ENCODE measurements at places on chromosomes 1 and 21.

- no peak for DNase-seq
Observed at GRCh38 chr1:224343679-224344078, 13.0 kb upstream of the CNIH4 start.

DNA sequence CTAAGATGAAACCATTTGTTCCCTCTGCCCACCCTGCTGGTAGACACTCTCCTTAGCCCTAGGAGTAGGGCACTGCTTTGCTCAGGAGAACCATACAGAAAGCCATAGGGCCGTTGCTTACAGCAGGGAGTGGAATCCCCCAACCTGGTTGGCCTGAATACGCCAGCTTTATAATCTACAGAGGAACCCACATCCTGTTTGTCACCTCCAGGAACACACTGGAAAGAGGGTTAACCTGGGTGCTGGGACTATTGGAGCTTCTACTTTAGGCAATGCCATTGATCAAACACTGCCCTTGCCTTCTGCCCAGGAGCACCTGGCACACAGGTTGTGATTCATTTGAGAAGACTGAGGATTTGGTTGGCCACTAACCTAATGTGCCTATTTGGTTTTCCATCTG, 124.8 kb downstream of the TNR start:
- DNase-seq, result no peak

- DNase-seq, result no peak
Observed at GRCh38 chr21:41482301-41482700, 25.7 kb downstream of the TMPRSS2 start.

GRCh38 chr1:112674986-112675727, 698 bp downstream of the MOV10 start:
- DNase-seq, result no peak

DNA sequence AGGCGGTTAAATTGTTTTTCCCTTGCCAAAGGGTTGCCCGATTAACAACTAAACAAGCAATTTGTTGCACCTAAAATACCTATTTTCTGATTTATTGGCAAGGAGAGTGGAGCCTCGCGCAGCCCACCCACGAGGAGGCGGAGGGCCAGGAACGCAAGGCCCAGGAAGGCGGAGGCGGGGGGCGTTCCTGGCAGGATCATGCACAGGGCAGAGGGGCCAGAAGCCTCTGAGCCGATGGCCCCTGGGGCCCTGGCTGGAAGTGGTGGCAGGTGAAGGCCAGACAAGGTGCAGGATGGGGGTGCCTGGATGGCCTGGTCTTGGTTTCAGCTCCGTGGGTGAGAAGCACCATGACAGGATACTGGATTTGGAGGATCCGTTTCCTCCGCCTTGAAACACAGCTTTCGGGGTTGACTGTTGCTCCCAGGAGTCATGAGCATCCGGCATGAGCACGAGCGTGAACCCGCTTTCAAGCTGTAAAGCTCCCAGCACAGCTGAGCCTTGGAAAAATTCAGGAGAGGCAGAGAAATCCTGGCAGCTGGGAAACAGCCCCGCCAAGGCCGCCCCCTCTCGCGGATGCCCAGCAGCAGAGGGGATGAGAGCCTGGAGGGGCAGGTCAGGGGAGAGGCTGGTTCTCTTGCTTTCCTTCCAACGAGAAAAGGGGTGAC, 35.0 kb downstream of the AJAP1 start:
- no peak for DNase-seq

DNA sequence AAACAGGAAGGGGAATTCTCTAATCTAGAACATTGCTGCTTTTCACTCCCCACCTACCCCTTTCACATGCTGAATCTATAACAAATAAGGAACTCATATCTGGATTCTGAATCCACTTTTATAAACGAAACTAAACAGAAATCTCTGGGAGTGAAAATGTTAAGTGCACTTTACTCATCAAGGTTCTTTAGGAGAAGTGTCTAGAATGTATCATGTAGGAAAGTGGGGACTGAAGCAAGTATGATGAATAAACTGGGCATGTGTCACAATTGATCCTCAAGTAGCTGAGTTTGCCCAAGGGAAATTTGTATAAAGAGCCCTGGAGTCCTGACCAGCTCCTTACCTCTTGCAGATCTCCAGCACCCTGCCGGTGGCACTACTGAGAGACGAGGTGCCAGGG, 19.8 kb downstream of the AVPR1B start:
- DNase-seq, result no peak

DNA sequence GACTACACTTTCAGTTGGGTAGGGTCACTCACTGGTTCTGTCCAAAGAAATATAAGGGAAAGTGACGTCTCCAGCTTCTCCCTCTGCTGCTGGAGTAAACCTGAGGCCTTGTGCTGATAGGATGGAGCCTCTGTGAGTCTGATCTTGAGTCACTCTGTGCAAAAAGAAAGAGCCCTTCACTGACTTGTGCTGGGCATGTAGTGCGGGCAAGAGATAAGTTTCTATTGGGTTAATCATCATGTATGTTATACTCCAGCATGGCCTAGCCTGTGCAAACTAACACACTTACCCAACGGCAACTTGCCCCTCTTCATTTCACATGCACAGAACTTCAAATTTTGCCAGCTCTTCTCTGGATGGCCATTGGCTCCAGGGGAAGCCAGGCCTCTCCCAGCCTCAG, 118.5 kb upstream of the LMO4 start:
- no peak for DNase-seq

DNA sequence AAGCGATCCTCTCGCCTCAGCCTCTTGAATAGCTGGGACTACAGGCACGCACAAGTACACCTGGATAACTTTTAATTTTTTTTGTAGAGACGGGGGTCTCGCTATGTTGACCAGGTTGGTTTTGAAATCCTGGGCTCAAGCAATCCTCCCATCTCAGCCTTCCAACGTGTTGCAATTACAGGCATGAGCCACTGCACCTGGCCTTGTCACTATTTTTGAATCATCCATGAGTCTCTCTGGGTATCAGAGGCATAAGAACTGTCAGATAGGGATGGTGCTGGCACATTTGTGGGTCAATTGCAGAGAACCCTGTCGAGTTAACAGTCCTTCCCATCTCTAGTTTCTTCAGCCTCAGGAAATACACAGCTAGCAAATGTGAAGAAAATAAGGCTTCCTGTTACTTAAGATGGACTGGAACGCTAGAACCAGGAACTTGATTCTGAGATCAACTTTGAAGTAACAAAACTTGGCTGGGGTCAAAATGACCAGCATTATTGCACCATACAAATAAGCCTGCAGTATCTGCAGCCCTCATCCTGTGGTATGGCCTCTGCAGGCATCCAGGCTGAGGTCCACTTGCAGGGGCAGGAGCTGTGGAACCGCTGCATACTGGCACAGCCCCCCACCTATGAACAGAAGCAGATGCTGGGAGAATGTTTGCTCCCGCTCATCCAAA, 124.3 kb upstream of the GADD45A start:
- DNase-seq, result no peak

- DNase-seq, result no peak
Observed at GRCh38 chr1:206797534-206798383, 25.5 kb upstream of the IL10 start.

DNA sequence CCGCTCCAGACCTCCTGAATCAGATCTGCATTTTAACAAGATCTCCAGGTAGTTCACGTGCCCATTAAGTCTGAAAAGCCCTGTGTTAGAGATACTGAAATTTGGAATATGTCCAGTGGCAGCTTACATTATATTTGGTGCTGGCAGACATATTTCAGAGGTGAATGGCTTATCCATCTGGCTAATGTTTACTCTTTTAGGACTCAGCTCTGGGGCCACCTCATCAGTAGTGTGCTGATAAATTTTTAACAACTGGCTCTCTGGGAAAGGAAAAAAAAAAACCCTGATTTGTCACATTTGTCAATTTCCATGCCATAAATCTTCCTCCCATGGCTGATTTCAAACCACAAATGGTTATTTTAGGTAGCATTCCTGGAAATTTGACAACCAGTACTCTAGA, 25.3 kb upstream of the SYT6 start:
- no peak for DNase-seq

DNA sequence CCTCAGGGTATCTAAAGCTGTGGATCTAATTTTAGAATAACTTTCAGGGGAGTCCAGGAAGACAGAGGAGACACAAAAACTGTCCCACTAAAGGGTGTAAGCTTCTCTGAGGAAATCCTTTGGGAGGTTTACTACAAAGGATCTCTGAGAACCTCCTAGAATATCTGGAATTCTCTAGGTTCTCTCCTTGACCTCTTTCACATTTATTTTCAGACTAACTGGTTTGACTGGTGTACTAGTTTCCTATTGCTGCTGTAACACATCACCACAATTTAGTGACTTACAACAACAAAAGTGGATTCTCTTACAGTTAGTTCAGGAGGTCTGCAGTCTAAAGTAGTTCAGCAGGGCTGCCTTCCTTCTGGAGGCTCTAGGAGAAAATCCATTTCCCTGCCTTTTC, 175.3 kb upstream of the KIAA0040 start:
- no peak for DNase-seq

DNA sequence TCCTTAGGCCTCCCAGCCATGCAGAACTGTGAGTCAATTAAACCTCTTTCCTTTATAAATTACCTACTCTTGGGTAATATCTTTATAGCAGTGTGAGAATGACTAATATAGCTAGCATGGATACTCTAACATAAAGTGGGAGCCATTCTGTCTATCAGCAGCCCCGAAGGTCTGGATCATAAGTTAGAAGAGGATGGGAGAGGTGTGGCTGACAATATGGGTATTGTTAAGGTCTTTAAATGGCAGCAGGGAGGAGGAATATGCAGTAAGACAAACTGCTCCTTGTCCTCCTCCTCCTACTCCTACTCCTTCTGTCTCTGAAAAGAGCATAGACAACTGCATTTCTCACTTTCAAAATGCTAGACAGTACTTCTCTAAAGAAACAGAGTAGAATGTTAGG, 214.0 kb upstream of the C1orf87 start:
- no peak for DNase-seq

DNA sequence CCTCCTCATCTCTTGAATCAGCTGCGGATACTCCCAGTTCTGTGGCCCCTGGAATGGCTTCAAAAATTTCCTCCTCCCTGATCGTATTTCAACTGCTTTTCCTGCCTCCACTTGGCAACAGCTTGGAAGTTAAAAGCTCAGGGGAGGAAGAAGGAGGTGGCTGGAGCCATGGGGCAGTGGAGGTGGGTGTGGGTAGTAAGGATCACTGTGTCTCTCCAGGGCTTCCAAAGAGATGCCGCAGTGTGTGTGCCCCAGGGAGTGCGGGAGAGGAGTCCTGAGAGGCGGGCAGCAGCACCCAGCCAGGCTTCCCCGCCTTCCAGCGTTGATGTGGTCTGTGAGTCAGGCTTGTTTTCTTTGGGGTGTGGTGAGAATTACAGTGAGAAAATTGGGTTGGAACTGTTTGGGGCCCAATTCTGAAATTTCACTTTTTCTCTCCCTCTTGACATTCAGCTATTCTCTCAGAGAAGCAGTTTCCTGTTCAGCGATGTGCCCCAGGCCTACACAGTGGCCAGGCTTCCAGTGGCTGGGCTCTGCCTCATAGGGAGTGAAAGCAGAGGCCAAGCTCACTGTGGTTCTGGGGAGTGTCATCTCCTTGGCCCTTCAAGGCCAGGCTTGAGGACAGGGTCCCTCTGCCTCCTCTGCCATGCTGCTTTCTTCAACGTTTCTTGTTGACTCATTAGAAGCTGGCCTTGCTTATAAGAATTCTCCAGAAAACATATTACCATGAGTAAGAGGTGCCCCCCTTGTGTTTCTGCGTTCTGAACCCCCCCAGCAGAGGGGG, 69.0 kb downstream of the PGM1 start:
- no peak for DNase-seq

GRCh38 chr1:153364766-153365666, 7.4 kb downstream of the S100A9 start:
- no peak for DNase-seq

DNA sequence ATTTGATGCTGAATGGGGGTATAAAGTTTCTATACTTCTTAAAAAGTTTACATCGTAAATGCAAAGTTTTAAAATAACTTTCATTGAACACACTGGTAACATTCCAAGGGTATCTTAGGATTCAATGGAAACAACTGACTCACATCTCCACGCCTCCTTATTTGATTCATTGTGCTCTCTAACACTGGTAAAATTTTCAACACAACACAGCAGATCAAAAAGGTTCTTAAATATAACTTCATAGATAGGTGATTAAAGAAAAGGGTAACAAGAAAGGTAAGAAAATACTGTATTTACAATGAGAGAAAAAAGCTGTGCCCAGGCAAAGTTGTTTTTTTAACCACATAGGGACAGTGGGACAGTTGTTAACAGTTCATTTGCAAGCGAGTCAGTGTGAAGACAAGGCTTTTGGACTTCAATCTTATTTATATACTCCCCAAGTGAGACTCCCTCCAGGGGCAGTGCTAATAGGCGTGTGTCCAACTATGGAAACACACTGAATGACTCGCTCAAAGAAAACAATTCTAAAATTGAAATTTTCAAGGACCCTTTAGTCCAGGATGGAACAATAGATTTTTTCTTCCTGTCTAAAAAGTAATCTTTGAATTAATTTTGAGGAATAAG, 140.5 kb downstream of the TIAM1 start:
- DNase-seq, result no peak

DNA sequence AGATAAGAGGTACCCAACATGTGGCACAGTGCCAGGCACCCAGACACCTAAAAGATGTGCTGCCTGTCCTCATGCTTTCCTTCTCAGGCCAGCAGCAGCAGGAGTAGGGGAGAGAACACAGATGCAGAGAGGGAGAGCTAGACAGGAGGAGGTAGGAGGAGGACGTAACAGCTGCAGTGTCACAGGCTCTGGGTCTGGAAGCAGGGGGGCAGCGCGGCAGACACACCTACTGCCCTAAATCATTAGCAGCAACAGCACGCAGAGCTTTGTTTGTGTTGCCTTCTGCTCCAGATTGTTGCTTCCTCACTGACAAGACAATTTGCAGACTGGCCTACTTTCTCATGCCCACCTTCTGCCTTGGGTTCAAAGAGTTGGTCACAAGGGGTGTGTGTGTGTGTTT, 196.7 kb upstream of the DAB1 start:
- no peak for DNase-seq

DNA sequence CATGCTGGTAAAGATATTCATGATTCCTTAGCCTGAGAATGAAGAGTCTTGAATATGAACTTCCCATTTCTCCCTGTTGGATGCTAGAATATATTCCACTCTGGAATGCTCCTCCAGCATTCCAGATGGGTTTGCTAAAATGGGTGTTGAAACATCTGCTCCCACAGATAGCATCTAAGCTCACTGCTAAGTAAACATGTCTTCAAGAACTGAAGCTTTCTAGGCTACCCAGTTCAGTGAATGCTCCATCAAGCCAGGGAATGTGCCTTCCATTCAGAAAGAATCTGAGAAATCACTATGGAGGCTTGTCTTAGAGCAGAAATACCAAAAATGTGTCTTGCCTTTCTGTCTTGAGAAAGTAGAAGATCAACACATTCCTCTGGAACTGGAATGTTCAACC, 81.1 kb downstream of the TNFSF18 start:
- no peak for DNase-seq

GRCh38 chr1:204961765-204962419, 81.1 kb upstream of the CNTN2 start:
- no peak for DNase-seq

GRCh38 chr1:151166505-151166956, 587 bp downstream of the SCNM1 start:
- DNase-seq, result no peak

GRCh38 chr1:46480959-46481646, 8.5 kb upstream of the DMBX1 start:
- DNase-seq, result no peak

GRCh38 chr1:31749785-31750735, 14.1 kb downstream of the ADGRB2 start:
- DNase-seq, result no peak

Data from SK-N-MC (cell line).